ENCODE measurements at places on chromosomes 7 and 10.

GRCh38 chr7:104845557-104845956 lies 168.4 kb upstream of the KMT2E start:
- DNase-seq: no peak

- DNase-seq: no peak
These were observed 89.4 kb downstream of the JAZF1 start for GRCh38 chr7:28091190-28091589.

- no peak for DNase-seq
These were observed 118.5 kb downstream of the ITGB8 start for GRCh38 chr7:20449176-20449575.

- DNase-seq: no peak
These were observed 438.0 kb downstream of the ETV1 start for GRCh38 chr7:13551503-13551902.

DNA sequence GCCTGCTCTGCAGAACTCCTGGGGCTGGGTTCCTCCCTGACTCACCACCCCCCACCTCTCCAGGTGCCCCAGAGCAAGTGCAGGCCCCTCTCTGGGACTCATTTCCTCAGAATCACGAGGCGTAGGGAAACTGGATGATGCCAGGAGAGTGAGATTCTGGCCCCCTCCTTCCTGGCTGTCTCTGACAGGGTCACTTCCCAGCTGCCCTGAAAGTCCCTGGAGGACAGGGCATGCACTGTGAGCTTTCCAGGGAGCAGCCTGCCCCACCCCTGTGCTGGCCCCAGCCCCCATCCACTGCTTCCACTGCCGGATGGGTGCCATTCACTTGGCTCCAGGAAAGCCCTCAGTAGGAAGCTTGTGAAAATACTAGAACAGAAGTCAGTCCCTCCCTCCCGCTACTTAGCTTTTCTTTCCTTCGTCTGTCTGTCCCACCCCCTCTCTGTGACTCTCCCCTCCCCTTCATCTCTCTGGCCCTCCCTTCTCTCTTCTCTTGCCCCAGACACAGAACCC lies 10.4 kb downstream of the TACR2 start:
- DNase-seq: peak; percentile 87

DNA sequence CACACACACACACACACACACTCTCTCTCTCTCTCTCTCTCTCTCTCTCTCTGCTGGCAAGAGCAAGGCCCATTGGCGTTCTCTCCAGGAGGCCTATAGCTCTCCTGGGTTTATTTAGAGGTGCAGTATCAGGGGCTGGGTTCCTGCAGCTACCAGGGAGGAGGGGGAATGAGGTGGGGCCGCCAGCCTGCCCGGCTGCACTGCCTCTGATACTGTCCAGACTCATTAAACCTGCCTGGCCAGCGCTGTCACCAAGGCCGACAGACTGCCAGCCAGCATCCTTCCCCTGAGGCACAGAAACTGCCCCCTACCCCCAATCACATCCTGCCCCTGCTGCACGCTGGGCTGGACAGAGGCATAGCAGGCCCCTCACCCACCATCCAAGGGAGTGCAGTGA lies 4.3 kb downstream of the PRRT4 start:
- DNase-seq: no peak
